ENCODE measurements at places on chromosomes 16 and 17.

- DNase-seq, result no peak
Measured at GRCh38 chr17:39628655-39629493, 2.1 kb downstream of the PPP1R1B start.

DNA sequence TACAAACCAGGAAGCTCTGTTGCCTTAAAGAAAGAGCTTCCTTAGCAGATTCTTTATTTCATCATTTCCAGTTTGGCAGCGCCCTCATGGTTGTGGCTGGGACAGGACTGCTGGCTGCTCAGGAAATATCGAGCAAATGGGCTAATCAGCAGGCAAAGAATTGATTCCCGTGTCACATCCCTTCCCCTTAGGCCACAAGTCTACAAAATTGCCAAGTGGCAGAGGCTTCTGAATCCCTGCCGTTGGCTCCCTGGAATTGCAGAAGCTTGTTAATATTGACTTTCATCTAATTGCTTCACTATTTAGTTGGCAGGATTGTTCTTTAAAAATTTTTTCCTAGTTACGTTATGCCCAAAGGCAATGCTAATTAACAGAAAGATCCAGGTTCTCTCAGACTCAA is 456.3 kb upstream of the ERCC4 start:
- no peak for DNase-seq

- no peak for DNase-seq
Measured at GRCh38 chr17:7192271-7192937, 13.2 kb upstream of the ASGR1 start.

- no peak for DNase-seq
Measured at GRCh38 chr17:51152766-51153209, 571 bp upstream of the NME1 start.

DNA sequence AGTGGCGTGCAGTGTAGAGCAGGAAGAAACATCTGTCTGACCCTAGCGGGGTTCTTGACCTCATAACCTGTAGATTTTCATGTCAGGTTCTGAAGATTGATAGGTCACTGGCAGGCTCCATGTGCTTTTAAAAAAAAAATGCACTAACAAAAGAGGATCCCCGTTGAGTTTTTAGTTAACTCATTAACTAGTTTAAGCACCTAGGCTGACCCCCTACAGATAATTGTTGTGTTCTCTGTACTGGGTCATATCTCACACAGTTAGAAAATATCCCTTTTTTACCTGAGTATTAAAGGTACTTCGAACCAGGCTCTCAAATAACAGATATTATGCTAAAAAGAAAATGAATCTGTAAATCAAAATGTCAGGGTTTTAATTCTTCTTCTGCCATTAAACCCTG is 676.6 kb downstream of the CDH11 start:
- no peak for DNase-seq

GRCh38 chr17:11823862-11824261 is 173.4 kb downstream of the ZNF18 start:
- no peak for DNase-seq

DNA sequence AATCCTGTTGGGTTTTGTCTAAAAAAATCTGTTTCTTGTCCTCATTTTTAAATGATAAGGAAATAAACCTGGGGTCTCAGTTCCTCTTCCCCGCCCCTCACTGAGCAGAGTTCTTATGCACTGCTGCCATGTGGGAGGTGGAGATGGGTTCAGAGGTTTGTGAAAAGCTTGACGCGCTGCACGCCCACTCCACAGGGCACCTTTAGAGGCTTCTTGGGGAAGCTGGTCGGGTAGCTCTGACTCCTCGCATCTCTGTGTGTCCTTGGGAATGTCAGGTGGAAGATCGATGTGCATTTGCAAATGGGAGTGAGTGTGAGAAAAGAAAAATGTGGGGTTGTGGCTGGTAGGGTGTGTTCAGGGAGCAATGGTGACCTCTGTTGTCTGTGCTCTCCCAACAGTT is 4.7 kb upstream of the ZNHIT3 start:
- no peak for DNase-seq

Measured in stimulated activated CD8-positive, alpha-beta memory T cell treated with anti-CD3 and anti-CD28 coated beads, Interleukin-7, amount 100 ng/mL, for 1 hour (primary cell).